ENCODE measurements at places on chromosomes 2 and 18. TPM values are rescaled to one million over a fixed set of nuclear protein-coding genes. Genes with fewer than 3 reads are reported as not detected.

The PDCL3 gene
- total RNA-seq, result 8.1 TPM

The TMEM198 gene
- total RNA-seq, result 6.0 TPM

The POTEI gene
- not detected for total RNA-seq

The KCNS3 gene
- 6.7 TPM for total RNA-seq

GRCh38 chr18:40019797-40020392, 1935.1 kb upstream of the PIK3C3 start:
- no peaks in the 10 kb centered on the region for H3K27me3 ChIP-seq
- no peaks in the 10 kb centered on the region for H3K4me1 ChIP-seq
- H3K36me3 ChIP-seq, result no peaks in the 10 kb centered on the region

DNA sequence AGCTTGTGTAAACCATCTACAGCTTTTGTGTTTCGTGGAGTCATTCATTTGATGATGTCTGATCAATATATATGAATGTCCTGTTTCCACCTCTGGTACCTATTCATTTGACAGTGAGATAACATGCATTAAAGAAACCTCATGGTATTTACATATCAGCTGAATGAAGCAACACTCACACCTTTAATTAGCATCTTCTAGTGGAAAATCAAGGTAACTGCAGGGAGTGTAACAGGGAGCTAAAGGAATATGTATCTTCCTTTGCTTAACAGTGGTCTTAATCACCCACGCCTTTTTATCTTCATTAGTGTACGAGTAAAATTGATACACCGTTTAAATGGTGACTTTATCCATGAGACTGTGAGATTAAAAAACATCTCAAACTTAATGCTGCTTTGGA, 15.6 kb downstream of the SLC39A10 start:
- H3K36me3 ChIP-seq, result no peaks in the 10 kb centered on the region
- H3K4me1 ChIP-seq, result no peaks in the 10 kb centered on the region
- H3K4me3 ChIP-seq, result no peak overlapping the region
- no peak overlapping the region for H3K27ac ChIP-seq
- no peak for DNase-seq
- no peaks in the 10 kb centered on the region for H3K27me3 ChIP-seq

DNA sequence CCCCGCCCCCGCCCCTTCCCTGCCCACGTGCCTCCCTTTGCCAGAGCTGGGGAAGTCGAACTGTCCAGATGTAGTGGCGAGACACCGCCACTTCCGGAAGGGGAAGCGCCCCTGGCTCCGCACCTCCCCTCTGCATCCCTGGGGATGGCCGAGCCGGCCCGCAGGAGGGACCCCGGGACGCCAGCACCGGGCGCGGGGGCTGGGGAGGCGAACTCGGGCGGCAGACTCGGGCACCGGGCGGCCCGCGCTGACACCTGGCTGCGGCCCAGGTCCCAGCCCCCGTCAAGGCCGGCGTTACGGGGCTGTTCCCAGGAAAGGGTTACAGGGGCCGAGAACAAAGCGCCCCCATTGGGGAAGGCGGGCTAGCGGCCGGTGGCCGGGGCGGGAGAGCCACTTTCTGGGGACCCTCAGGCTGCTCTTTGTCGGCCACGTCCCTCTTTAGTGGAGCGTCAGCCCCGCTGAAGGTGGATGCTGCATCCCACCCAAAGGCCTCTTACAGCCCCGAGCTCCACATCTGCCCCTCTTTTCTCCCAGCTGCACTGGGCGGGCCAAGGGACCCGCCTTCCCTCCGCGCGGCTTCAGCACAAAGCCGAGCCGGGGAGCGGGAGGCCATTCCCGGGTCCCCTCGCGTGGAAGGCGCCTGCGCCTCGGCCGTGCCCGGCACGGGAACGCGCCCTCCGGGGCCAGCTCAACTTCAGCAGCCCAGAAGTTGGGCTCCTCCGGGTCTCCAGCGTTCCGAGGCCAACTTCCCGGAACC, 1.3 kb downstream of the SDC1 start:
- peaks cover 14% of the 10 kb centered on the region for H3K4me1 ChIP-seq
- peak overlapping the region; percentile 78 for H3K4me3 ChIP-seq
- H3K27me3 ChIP-seq, result no peaks in the 10 kb centered on the region
- DNase-seq, result no peak
- H3K27ac ChIP-seq, result peak overlapping the region; percentile 69
- H3K36me3 ChIP-seq, result no peaks in the 10 kb centered on the region

DNA sequence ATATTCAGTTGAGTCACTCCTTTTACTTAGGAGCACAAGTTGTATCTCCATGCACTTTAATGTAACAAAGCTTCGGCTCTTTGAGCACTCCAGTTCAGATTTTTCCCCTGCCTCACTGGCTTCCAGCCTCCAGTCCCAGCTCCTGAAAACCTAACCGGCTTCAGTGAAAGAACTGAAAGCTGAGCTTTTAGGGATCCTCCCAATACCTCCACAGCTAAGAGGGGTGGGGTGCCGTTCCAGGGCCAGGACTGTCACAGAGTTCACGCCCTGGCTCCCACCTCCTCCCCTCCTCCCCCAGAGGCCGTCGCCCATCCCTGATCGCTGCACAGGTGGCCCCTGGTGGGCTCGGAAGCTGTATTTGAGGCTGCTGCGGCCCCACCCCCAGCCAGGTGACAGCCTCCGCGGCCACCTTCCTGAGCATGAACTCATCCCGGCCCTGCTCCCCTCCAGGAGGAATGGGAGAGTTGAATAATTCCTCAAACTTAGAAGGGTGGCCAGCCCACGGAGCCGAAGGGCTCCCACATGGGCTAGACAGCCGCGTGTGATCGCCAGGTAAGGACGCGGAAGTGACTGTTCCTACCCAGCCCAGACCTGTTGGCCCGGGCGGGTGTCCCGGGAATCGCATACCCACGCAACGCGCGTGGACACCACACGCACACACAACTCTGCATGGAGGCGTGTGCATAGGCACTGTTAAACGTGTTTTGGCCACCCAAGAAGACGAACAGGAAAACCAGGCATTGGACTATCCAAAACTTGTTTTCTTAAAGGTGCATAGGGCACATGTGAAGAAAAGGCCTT, 1.8 kb downstream of the MYO5B start:
- no peaks in the 10 kb centered on the region for H3K4me1 ChIP-seq
- H3K36me3 ChIP-seq, result no peaks in the 10 kb centered on the region
- H3K27ac ChIP-seq, result no peak overlapping the region
- peak overlapping the region; percentile 72 for H3K4me3 ChIP-seq

DNA sequence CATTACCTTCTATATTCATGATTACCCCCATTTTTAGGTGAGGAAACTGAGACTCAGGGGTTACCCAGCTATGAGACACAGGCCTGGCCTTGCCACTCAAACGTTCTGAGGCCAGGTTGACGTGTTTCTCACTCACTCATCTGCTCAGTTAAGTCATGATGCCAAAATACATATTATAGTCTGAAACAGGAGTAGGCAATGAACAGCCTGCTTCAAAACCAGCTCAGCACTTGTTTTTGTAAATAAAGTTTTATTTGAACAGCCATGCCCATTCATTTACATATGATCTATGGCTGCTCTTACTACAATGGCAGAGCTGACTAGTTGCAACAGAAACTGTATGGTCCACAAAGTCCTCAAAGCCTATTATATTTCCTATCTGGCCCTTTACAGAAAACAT, 74.1 kb upstream of the SMAD2 start:
- H3K4me3 ChIP-seq, result no peak overlapping the region
- no peaks in the 10 kb centered on the region for H3K27me3 ChIP-seq
- peaks cover 9% of the 10 kb centered on the region for H3K4me1 ChIP-seq
- peak; percentile 56 for DNase-seq

DNA sequence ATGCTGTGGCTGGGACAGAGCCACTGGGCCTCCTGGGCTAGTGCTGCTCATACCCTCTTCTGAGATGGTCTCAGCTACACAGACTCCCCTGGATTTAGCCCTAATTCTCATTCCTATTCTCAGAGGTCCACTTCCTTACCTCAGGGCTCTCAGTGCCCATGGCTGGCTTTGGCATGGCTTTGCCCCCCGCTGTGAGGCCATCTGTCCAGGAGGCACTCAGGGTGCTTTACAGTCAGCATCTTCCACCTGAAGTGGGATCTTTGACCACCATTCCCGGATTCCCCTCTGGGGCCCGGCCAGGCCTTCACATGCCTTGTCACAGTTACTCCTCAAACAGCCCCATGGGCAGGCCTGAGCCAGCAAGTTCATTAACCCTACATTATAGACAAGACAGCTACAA, 161.8 kb downstream of the CELF4 start:
- no peaks in the 10 kb centered on the region for H3K27me3 ChIP-seq
- no peaks in the 10 kb centered on the region for H3K36me3 ChIP-seq
- no peaks in the 10 kb centered on the region for H3K4me1 ChIP-seq
- H3K27ac ChIP-seq, result no peak overlapping the region

GRCh38 chr2:68805025-68805424, 66.2 kb downstream of the BMP10 start:
- no peak overlapping the region for H3K4me3 ChIP-seq
- no peak for DNase-seq
- no peaks in the 10 kb centered on the region for H3K27me3 ChIP-seq
- no peak overlapping the region for H3K27ac ChIP-seq
- no peaks in the 10 kb centered on the region for H3K4me1 ChIP-seq
- no peaks in the 10 kb centered on the region for H3K36me3 ChIP-seq

GRCh38 chr2:16130906-16131400, 190.6 kb downstream of the MYCN start:
- H3K4me3 ChIP-seq, result no peak overlapping the region
- H3K4me1 ChIP-seq, result no peaks in the 10 kb centered on the region
- no peak for DNase-seq
- no peak overlapping the region for H3K27ac ChIP-seq
- no peaks in the 10 kb centered on the region for H3K27me3 ChIP-seq
- no peaks in the 10 kb centered on the region for H3K36me3 ChIP-seq

DNA sequence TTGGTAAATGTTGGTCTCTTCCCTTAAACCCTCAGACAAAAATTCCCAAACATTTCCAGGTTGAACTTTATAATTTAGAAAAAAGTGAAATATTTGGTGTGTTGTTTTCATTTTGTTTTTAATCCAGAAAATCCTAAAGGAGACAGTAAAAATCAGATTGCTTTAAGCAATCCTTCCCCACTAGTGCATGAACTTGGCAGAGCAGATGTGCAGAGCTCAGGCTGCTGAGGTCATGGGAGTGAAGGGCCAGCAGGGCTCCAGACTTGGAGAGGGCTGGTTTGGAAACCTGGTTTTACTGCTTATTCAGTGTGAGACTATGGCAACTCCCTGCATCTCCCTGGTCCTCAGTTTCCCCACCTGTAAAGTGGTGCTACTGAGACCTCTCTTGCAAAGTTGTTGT, 66.7 kb upstream of the TEX51 start:
- no peak overlapping the region for H3K27ac ChIP-seq
- DNase-seq, result no peak
- no peaks in the 10 kb centered on the region for H3K27me3 ChIP-seq

Data from ascending aorta (tissue), 2 donors.